Frontal cortex (tissue), 4 donors: ENCODE measurements at places on chromosomes 6 and 20.

- DNase-seq: no peak
Observed at GRCh38 chr6:159762681-159763293, 942 bp downstream of the ACAT2 start.

DNA sequence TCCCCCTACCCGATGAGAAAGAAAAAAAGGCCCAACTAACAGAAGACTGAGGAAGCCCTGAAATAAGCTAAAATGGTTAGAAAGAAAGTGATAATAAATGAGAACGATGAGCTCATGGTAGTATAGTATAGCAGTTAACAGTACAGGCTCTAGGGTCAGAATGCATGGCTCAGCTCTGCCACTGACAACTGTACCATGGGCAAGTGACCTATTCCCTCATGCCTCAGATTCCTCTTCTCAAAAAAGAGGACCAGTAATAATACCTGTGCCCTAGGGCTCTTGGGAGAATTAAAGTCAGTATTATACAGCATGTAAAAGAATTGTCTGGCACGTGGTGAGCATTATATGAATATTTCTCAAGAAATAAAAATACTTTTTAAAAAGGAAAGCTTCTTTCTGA is 19.8 kb downstream of the TRERF1 start:
- DNase-seq: no peak

- DNase-seq: no peak
Observed at GRCh38 chr20:39631557-39631956, 669.4 kb downstream of the DHX35 start.

DNA sequence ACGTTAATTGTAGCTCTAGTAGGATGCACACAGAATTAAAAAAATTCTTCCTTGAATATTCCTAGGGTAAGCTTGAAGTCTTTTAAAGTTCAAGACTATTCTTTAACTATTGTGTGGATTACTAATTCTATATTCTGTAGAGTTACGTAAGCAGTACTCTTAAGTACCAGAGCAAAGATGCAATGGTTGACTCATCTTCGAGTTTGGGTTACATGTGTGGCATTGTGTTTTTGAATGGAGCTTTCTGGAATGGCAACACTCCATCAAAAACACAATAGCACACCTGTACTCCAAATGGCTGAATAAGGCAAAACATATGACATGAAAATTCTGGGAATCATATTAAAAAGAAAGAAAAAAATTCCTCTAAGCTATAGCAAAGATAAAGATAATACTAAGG is 33.5 kb upstream of the CEP162 start:
- DNase-seq: no peak

DNA sequence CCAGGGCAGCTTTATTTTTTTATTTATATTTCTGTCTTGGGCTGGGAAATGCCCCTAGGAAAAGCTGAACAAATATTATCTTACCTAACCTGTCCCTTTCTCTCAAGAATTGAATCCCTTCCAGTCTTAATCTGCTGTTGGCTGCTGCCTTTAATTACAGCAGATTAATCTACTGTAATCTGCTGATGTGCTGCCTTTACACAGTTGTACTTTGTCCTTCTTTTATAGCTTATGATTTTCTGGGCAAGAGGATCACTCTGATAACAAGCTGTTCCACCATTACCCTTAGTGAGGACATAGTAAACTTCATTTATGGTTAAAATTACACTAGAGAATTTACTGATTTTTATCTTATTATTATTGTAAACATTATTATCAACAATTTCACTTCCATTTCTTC is 234.5 kb upstream of the MAN1A1 start:
- DNase-seq: no peak

DNA sequence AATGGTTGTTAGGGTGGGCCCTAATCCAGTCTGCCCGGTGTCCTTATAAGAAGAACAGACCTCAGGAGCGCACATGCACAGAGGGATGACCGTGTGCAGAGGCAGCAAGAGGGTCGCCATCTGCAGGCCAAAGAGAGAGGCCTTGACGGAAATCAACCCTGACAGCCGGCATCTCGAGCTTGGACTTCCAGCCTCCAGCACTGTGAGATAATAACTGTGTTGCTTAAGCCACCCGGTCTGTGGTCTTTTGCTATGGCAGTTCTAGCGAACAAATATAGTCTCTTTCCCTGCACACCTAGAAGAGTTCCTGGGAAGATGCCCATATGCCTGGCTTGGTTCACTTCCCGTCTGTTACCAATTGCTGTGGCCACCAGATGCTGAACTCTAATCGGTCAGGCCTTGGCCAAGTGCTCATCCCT is 35.3 kb upstream of the PTGIS start:
- no peak for DNase-seq

GRCh38 chr6:5677219-5678000 is 329.3 kb downstream of the NRN1 start:
- DNase-seq: no peak

DNA sequence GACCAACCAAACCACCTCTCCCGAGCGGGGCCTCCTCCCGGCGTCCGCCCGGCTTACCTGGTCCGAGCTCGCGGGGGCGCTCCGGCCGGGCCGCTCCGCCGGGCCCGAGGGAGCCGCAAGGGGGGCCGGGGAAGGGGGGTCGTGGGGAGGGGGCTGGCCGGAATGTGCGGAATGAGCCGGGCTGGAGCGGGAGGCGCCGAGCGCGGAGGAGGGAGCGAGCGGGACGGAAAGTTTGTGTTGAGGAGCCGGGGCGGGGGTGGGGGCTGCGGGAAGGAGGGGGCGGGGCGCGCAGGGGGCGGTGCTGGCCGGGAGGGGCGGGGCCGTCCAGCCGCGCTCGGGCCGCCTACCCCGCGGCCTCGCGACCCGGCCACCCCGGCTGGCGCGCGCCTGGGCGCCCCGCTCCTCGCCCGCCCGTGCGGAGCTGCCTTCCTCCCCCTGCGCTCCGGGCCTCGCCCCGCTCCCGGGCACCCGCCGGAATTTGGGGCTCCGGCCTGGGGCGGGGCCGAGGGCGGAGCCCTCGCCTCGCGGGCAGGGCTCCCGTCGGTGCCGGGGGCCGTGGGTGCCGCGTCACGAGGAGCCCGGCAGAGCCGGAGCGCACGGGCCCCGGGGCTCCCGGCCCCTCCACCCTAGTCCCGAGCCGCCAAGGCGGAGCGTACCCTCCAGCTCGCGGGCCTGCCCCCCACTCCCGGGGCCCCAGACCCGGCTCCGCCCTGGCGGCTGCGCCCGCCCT is at the start of gene TEAD3:
TSS of gene TEAD3 (minus strand) at position 239 of the 730 bp plus-strand sequence.
- DNase-seq: peak; percentile 88

DNA sequence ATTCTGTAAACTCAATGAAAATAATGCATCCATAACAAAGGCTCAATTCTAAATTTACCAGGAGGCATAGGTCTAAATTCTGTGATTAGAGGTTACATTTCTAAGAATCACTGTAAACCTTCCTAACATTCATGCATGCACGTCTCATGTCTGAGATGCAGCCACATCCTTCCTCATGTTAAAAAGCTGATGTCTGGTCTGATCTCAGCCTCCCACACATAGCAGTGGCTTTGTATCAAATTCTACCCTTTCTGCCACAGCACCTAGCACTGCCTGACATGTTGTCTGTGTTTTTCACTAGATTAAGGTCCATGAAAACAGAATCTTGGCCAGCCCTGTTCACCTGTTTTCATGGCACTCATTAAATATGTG is 171.1 kb downstream of the WDR27 start:
- no peak for DNase-seq

DNA sequence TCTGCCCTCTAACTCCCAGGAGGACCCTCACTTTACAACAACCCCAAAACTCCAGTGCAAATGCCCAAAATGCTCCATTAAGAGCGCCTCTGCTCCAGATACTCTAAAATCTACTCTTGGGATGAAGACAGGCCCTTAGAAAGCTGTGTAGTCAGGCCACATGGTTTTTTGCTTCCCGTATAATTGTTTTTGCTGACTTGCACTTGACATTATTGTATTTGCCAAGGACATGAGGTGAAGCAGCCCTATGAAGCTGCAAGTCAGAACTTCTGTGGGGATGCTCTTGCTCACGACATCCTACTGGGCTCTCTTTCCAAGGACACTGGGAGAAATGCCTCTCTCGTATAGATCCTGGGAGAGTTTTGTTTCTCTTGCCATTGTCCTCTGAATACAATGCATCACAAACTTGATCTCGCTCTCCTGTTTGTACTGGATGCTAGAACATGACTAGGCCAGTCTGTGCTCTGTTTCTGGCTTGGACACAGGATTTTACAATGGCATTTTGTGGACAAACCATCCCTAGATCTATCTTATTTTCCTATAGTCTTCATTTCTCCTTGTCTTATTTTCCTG is 177.2 kb upstream of the DTNBP1 start:
- no peak for DNase-seq

DNA sequence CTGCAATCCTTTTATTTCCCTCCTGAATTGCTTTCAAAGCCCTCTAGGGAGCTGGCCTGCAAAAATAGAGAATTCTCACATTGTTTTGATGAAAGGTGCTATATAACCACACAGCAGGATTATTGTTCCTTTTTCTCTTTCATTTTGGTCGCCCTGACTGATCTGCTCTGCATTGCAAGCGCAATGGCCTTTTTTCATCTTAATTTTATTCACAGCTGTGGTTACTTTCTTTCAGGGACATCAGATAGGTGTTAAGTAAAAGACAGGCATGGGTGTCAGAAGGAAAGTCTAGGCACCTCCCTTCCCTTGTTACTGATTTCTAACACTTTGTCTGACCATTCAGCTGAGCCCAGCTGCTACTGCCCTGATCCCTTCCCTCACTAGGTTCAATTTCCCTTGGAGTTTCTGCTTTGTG is 850.5 kb upstream of the MAP3K7 start:
- DNase-seq: no peak

DNA sequence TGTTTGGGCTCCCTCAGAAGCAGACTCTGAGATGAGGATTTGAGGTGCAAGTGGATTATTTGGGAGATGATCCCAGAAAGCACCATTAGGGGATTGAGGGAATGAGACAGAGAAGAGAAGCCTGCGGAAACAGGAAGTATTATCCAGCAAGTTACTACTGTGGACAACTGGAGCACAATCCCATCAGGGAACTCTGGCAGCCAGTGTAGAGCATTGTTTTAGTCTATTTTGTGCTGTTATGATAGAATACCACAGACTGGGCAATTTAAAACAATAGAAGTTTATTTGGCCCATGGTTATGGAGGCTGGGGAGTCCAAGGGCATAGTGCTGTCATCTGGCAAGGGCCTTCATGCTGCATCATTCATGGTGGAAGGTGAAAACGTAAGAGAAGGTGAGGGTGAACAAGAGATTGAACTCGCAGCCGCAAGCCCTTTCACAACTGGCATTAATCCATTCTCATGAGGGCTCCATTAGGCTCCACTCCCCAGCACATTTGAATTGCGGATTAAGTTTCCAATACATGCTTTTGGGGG is 43.5 kb upstream of the SLC9A8 start:
- no peak for DNase-seq

DNA sequence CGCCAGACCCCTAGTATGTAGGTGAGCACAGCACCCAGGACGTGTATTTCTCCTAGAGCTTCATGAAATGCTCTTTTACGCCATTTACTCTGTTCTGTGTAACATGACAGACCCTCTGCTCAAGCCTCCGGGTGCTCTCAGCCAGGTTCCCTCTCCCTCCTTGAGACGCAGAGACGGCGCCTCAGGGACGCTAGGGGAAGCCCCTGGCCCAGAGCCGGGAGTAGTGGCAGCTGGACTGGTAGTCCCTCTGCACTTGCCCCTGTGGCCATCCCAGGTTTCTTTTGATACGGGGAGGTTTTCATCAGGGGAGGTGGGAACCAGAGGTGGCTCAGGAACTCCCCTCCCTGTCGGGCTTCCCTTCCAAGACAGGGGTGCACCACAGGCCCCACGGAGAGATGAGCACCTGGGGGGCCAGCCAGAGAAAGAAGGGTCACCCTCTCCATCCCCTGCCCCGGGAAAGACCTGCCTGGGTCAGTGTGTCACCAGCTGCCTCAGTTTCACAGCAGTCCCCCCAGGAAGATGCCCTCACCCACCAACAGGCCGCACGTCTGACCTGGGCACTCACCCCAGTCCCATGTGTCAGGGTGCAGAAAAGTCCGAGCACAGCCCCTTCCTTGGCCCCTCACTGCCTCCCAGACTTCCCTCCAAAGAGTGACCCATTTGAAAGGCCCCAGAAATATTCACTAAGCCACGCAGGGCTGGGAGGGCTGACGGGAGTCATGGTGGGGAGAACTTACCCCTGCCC is 58.1 kb upstream of the AFDN start:
- DNase-seq: no peak
